ENCODE measurements at places on chromosomes 7 and 10.

DNA sequence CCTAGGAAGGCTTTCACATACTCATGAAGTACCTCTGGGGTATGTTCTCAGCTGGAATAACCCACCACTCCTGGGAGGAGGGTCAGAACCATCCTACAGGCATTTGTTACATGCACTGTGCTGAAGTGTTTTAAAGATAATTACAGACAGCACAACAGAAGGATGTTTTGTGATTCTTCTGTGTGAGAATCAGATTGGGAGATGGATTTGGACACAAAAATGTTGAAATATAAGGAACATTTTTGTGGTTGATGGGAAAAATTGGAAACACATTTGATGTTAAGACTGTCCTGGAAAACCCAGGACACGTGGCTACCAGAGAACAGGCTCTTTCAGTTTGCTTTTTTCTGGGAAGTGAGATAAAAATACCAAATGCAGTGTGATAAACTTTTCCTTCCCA, 61.4 kb downstream of the BICC1 start:
- DNase-seq, result no peak

DNA sequence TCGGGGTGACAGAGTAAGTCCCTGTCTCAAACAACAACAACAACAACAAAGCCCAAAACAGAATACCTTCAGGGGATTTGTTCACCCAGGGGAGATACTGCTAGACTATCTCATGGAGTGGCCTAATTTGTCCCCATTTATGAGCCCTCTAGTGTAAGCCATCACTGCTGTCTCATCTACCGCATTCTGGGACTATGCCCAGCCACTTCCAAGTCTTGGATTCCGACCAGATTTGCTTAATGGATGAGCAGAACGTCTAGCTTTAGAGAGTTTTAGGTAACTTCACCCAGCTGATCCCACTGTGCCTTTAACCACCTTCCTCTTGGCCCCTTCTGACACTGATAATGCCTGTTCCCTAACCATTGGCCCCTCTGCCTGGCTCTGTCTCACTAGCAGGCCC, 47.1 kb downstream of the PAPSS2 start:
- DNase-seq, result no peak

- peak; percentile 9 for DNase-seq
Observed at GRCh38 chr7:24283897-24284698, at the start of gene NPY. Gene NPY (plus strand): TSS chr7:24284190. CDS start chr7:24285241, 1,051 bp downstream.

GRCh38 chr7:91379236-91379635, 115.0 kb downstream of the FZD1 start:
- no peak for DNase-seq

DNA sequence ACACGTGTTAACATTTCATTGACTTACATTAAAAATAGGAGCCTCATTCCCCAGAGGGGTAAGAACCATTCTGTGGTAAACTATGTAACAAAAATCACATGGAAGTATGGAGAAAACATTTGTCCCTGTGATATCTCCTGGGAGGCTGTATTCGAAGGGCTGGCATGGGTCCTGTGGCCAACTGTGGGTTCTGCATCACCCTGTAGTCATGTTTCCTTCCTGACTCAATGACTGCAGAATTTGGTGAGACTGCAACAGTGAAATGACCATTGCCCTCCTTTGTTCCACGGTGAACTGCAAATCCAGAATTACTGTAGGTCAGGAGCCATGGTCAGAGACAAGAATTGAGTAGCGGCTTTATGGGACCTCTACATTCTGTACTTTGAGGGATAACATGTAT, 3.6 kb upstream of the ZEB1 start:
- DNase-seq, result no peak

DNA sequence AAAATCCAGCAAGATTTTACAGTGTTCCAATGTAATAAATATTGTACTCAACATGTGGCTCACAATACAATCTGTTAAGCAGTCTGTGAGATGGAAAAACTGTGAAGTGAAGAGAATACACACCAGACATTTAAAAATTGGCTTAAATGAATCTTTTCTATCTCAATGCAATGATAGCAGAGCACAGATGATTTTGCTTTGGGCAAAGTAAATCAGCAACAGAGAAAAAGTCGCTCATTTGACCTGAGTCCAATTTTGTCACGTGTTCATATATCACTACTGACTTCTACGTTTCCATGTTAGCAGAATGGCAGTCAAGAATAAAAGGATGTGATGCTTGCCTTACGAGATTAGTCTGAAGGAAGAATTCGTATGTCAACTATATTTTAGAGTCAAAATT, 506.7 kb downstream of the POM121L12 start:
- no peak for DNase-seq

DNA sequence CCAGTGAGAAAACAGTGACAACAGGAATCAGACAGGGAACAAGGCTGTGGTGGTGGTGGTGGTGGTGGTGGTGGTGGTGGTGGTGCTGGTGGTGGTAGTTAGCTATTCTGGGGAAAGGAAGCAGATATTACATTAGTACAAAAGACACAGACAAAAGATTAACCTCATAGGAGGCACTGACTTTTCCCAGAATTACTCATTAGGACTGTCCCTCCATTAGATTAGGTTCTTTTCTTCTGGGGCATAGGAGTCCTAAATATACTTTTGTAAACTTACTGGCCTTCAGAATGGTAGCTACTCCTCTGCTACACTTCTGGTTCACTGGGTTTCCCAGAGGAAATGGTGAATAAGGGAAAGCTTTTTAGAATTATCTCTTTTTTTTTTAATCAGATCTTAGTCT, 156.6 kb upstream of the SEMA3D start:
- DNase-seq, result no peak

DNA sequence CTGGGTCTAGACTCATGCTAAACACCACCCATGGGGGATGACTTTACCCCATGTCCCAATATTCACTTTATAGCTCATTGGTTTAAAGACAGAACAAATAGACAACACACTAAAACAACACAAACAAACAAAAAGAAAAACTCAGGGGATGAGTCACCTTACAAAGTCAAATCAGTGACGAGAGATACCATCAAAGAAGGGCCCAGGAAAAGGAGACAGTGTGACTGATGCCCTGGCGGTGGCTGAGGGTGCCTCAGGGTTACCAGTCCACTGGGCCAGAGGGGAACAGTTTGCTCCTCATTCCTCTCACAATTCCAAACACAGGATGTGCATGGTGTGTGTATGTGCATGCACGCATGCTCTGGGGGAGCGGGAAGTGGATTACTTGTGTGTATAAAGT, 171.3 kb upstream of the PRKCQ start:
- DNase-seq, result no peak

GRCh38 chr7:155062411-155062810, 7.7 kb upstream of the HTR5A start:
- DNase-seq, result no peak
